Uterus (tissue), 4 donors: ENCODE measurements at places on chromosomes 1 and 21. TPM values are rescaled to one million over a fixed set of nuclear protein-coding genes. Genes with fewer than 3 reads are reported as not detected.

The PCSK9 gene
- not detected for total RNA-seq

The UBXN10 gene
- 3.5 TPM for total RNA-seq

- no peak for DNase-seq
These were observed 327.5 kb upstream of the POGK start for GRCh38 chr1:166511761-166512160.

GRCh38 chr1:203173566-203173965 lies 2.1 kb downstream of the MYBPH start:
- no peak for DNase-seq

DNA sequence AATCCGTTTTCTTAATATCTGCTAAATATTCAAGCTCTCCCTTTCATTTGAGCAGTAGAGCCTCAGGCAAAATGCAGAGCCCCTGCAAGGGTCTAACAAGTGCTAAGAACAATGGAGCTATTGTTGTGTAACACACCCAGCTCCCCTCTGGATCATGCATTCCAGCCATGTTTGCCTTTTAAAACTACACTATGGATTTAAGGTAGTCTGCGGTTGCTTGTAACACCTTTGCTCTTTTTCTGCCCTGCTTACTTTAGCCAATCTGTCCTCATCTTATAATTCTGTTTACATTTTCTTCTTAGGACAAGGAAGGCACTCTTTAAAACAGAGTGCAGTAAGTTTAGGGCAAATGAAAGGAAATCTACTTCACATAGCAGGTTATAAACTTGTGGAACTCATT lies 60.0 kb upstream of the C1orf105 start:
- no peak for DNase-seq

The PROK1 gene
- not detected for total RNA-seq

GRCh38 chr1:172948457-172948856 lies 102.3 kb downstream of the TNFSF18 start:
- no peak for DNase-seq
